Karpas-422 (cell line): ENCODE measurements at places on chromosomes 5 and 9.

- no peak overlapping the region for H3K4me3 ChIP-seq
- no peaks in the 10 kb centered on the region for H3K27me3 ChIP-seq
- no peak for DNase-seq
- H3K4me1 ChIP-seq = no peaks in the 10 kb centered on the region
These were observed 296.6 kb downstream of the SEMA5A start for GRCh38 chr5:9249231-9249630.

- no peak overlapping the region for H3K4me3 ChIP-seq
- H3K4me1 ChIP-seq = peaks cover 15% of the 10 kb centered on the region
- H3K27me3 ChIP-seq = no peaks in the 10 kb centered on the region
- H3K27ac ChIP-seq = no peak overlapping the region
These were observed 13.2 kb downstream of the TMEM8B start for GRCh38 chr9:35842020-35842745.

DNA sequence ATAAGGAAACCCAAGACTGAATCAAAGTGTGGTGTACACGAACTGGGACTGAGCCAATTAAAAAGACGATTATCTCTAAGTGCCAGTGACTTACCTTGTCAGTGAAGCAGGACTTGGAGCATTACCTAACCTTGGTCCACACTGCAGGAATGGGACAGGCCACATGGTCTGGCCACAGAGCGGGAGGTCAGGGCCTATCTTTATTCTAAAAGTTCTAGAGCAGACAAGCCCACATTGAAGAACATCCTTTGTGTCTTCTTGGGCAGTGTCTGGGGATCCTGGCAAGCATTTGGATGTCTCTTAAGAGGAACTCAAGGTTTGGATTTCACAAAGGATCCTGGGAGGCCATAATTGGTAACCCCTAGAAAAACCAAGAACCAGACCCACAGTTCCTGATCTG is 16.5 kb downstream of the SPRY4 start:
- no peaks in the 10 kb centered on the region for H3K27me3 ChIP-seq
- no peak for DNase-seq
- H3K36me3 ChIP-seq = no peaks in the 10 kb centered on the region
- no peaks in the 10 kb centered on the region for H3K4me1 ChIP-seq
- H3K27ac ChIP-seq = no peak overlapping the region

DNA sequence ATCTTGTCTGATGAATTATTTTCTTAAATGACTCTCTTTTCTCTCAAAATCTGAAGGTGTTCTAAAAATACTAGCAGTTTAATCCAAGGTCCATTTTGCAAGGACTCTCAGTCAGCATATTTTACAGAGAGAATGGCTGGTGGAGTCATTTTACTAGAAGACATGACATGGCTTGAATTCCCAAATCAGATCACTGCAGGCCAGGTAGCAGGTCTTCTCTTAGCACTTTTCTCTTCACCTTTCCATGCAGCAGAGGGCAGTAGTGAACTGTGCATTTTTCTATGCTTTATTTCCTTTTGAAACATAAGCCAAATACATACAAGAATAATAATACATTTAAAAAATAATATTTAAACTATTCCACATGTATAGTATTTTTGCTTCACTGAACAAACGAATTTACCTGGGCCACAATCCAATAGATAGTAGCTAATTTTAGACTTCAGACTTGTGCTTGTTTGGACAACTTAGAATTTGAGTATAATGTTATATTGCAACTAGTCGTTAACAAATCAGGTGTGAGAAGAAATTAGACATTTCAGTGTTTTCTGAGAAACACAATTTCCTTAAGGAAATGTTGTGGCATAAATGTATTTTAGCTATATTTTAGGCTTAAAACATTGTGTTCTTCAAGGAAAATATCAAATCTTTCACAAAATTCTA is 289.4 kb upstream of the DAB2 start:
- no peaks in the 10 kb centered on the region for H3K36me3 ChIP-seq
- no peak overlapping the region for H3K4me3 ChIP-seq
- H3K27me3 ChIP-seq = no peaks in the 10 kb centered on the region
- no peak overlapping the region for H3K27ac ChIP-seq

- DNase-seq = peak; percentile 86
- H3K27me3 ChIP-seq = no peaks in the 10 kb centered on the region
- H3K36me3 ChIP-seq = no peaks in the 10 kb centered on the region
- no peak overlapping the region for H3K27ac ChIP-seq
- H3K4me3 ChIP-seq = no peak overlapping the region
- no peaks in the 10 kb centered on the region for H3K4me1 ChIP-seq
These were observed 16.5 kb downstream of the ASS1 start for GRCh38 chr9:130461218-130461630.

DNA sequence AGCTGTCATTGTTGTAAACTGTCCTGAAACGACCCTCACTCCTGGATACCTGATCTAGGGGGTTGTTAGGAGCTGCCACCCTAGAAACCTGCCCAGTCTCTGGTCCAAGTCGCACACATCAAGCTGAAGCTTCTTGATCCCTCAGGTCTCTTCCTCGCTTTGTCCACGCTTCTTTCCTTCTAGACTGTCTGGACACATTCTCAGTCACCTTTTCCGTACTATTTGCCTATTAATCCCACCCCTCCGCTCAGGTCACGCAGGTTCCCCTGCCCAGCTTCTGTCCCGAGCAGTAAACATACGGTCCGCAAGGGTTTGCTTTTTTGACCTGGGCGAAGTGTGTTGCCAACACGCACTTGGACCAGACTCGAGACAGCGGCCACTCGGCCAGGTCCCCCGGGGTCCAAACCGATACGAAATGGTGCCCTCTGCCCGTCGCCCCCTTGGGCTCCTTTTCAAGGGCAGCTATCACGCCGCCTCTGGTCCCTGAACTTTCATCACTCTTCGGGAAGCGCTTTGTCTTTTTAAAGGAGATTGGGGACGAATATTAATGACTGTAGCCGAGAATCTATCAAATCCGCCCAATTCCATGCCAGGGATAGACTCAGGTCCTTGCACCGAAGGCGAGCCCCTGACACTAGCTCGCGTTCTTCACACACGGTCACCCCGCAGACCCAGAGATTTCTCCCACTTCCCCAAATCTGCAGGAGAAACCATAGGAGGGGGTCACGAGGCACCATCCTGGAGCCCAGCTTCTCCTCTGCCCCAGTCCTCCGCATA is 814 bp downstream of the PLCXD3 start:
- H3K4me1 ChIP-seq = no peaks in the 10 kb centered on the region
- H3K4me3 ChIP-seq = no peak overlapping the region
- no peak overlapping the region for H3K27ac ChIP-seq
- H3K27me3 ChIP-seq = no peaks in the 10 kb centered on the region
- no peaks in the 10 kb centered on the region for H3K36me3 ChIP-seq
- DNase-seq = no peak

GRCh38 chr9:129582855-129583254 is 38.0 kb downstream of the C9orf50 start:
- no peaks in the 10 kb centered on the region for H3K4me1 ChIP-seq
- no peak overlapping the region for H3K4me3 ChIP-seq
- H3K27me3 ChIP-seq = no peaks in the 10 kb centered on the region

- no peak overlapping the region for H3K27ac ChIP-seq
- H3K4me3 ChIP-seq = no peak overlapping the region
- no peaks in the 10 kb centered on the region for H3K36me3 ChIP-seq
These were observed 33.8 kb upstream of the NTNG2 start for GRCh38 chr9:132127888-132128534.

- no peaks in the 10 kb centered on the region for H3K4me1 ChIP-seq
- no peaks in the 10 kb centered on the region for H3K36me3 ChIP-seq
- H3K4me3 ChIP-seq = no peak overlapping the region
- DNase-seq = no peak
- H3K27me3 ChIP-seq = no peaks in the 10 kb centered on the region
- H3K27ac ChIP-seq = no peak overlapping the region
These were observed 55.9 kb downstream of the NDUFAF2 start for GRCh38 chr5:61000887-61001286.

DNA sequence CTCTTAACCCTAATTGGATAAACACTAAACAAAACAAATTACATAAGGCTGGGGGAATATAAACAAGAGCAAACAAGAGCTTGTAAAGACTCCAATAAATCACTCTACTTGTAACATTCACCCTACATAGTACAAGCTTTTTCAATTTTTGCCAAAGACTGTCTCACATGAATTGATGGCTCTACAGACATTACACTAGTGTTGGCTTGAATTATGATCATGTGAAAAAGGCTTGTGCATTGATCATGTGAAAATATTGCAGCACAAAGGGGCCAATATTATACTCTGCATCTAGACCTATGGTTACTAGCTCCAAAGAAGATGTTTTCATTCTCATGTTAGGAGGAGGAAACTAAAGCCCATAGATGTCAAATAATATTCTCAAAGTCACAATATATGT is 212.6 kb downstream of the MCTP1 start:
- no peak overlapping the region for H3K4me3 ChIP-seq
- no peaks in the 10 kb centered on the region for H3K4me1 ChIP-seq
- no peak for DNase-seq
- H3K27ac ChIP-seq = no peak overlapping the region
